ENCODE measurements at places on chromosomes 6 and 20.

DNA sequence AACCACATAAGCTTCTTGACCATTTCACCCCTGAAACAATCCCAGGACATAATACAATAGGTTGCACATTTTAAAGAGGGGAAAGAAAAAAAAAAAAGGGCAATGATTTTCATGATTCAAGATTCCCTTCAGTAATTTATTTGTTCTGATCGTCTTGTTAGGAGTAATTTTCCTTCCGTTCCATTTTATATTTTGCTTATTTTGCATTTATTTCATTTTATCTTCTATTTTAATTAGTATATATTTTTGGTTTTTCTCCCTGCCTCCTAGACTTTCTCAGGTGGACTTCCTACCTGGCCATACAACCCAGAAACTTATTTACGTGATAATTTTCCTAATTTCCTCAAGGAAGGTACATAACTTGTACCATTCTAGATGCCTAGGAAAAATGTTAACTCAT lies 32.6 kb downstream of the FBXO5 start:
- no peak for DNase-seq

DNA sequence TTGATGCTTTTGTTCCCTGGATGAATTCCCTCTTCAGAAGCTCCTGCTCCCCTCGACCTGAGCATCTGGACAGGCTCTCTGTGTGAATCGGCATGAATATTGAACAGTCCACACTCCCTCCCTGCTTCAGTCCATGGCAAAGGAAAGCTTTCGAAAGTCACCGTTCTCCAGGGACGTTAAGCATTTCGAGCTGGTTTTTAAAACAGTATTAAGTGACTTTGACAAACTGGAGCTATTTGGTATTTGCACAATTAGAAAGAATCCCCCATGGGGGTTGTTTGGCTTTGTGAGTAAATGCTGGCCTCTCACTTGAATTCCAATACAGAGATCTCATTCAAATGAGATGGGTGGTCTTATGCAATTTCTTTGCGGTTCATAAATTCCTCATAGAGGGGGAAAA lies 85.3 kb upstream of the TIAM2 start:
- DNase-seq = no peak

- no peak for DNase-seq
Measured at GRCh38 chr6:143079325-143079640, 18.6 kb downstream of the AIG1 start.

DNA sequence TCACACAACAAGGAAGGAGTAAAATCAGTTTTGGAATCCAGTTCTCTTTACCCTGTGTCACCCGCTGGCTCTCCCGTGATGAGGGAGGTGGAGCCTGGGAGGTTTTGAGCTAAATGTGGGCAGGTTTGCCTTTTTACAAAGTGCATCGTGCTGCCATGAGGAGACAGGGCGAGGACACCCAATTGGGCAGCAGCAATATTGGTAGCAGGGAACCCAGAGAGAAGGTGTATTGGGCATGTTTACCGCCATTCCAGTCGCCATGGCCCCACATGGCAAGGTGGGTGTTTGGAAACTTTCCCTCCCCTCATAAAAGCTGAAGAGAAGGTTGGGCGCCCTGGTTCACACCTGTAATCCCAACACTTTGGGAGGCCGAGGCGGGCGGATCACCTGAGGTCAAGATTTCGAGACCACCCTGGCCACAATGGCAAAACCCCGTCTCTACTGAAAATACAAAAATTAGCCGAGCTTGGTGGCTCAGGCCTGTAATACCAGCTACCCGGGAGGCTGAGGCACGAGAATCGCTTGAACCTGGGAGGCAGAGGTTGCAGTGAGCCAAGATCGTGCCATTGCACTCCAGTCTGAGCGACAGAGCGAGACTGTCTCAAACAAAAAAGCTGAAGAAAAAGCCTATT lies 3.5 kb upstream of the UBE2V1 start:
- no peak for DNase-seq

DNA sequence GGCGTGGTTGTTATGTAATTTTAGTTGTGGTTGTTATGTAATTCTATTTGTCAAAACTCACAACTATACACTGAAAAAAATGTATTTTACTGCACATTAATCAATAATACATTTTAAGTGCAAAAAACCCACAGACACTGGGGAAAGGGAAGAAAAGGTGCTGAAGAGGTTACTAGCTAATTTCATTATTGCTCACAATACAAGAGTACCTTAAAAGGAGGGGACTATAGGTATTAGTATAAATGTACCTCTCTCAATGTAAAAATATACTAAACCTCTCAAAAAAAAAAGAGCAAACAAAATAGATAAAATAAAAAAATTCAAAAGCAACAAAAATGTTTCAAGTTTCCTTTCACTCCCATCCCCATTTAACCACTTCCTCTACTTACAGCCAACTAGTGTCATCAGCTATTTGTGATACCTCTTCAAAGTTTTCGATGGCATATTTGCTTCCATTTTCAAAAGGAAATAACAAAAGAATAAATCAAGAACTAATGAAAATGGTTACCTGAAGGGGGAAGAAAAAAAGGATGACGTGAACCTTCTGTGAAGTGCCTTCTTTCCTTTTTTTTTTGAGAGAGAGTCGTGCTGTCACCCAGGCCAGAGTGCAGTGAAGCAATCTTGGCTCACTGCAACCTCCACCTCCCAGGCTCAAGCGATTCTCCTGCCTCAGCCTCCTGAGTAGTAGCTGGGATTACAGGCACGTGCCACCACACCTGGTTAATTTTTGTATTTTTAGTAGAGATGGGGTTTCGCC lies 30.2 kb downstream of the RANBP9 start:
- DNase-seq = no peak

DNA sequence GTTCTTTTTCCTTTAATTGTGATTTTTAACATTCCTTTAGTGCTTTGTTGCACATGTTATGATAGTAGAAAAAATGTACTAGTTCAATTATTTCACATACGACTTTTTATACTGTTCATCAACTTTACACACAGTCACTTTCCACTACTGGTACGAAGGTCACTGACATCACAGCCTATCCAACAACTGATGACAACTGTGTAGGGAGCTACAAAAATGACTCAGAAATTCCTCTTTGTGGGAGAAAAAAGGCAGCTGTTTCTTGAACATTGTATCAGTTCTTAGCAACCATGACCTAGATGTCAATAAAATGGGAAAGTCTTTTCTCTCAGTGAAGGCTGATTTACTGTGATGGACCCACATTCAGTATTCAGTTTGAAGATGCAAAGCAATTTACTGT lies 7.0 kb upstream of the ID4 start:
- no peak for DNase-seq

- no peak for DNase-seq
Measured at GRCh38 chr6:37105148-37106050, 64.6 kb upstream of the PIM1 start.

DNA sequence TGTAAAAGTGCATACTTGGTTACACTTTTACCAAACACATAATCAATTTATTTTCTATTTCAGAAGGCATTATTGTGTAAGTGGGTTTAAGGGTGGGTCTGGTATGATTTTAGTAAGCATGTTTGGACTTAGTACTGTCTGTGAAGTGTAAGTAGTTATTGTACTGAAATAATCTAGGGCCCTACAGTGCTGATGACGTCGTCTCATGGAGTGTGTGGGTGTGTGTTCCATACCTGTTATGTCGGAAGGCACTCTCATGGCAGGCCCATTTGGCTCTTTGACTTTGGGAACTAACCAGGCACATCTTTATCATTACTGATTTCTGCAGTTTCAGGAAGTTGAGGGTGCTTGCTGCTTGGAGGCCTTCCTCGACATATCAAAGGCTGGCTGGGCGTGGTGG lies 155.1 kb downstream of the SASH1 start:
- DNase-seq = no peak

GRCh38 chr20:58458342-58459057 lies 56.7 kb downstream of the APCDD1L start:
- DNase-seq = no peak

DNA sequence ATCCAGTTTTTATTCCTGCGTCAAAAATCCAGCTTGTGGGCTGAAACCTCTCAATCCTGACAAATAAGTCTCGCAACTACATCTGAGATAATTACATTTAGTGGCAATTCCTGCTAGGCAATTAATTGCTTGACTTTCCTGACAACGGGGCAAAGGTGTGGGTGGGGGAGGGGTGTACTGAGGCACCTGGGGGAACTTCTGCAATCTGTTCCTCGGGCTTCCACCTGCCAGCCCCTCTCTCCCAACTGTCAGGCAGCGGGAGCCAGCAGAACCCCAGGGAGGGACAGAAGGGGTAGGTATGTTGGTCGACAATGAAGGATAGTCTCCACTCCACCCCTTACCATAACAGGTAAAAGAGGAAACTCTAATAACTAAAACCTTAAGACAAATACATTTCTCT lies 6.8 kb downstream of the C6orf52 start:
- DNase-seq = no peak

GRCh38 chr20:16388731-16389130 lies 184.5 kb downstream of the KIF16B start:
- DNase-seq = no peak

DNA sequence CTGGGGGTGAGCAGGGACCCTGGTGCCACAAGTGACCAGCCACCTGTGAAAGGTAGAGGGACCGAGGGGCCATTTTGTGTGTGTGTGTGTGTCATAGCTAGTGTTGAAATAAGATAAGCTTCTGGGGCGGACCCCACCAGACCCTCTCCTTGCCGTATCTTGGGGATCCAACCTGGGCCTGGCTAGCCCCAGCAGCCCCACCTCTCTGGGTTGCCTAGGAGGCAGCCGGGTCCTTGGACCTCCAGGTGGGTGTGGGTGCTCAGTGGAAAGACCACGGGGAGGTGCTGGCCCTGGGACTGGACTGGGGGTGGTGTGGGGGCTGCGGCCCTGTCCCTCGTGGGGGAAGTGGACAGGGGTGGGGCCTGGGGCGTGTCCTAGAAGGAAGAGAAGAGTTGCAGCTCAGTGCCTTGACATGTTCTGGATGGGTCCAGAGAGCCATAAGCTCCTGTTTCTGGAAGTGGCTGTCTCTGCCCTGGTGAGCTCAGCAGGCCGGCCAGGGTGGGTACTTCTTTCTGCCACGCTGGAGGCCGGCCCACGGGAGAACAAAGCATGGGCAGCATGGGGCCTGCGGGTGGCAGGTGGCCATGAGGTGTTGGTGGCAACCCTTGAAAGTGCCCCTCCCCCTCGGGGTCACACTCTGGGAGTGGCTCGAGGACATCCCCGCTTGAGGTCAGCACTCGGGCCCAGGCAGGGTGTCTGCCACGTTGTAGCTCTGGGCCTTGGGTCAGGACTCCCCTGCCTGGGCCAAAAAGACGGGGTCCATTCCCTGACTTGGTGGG lies 8.4 kb downstream of the RBBP8NL start:
- no peak for DNase-seq

Data from stimulated activated CD4-positive, alpha-beta T cell treated with anti-CD3 and anti-CD28 coated beads, Interleukin-4, amount 100 ng/mL, for 1 hour (primary cell).